Tibial artery (tissue), 4 donors: ENCODE measurements at places on chromosomes 3 and 15.

DNA sequence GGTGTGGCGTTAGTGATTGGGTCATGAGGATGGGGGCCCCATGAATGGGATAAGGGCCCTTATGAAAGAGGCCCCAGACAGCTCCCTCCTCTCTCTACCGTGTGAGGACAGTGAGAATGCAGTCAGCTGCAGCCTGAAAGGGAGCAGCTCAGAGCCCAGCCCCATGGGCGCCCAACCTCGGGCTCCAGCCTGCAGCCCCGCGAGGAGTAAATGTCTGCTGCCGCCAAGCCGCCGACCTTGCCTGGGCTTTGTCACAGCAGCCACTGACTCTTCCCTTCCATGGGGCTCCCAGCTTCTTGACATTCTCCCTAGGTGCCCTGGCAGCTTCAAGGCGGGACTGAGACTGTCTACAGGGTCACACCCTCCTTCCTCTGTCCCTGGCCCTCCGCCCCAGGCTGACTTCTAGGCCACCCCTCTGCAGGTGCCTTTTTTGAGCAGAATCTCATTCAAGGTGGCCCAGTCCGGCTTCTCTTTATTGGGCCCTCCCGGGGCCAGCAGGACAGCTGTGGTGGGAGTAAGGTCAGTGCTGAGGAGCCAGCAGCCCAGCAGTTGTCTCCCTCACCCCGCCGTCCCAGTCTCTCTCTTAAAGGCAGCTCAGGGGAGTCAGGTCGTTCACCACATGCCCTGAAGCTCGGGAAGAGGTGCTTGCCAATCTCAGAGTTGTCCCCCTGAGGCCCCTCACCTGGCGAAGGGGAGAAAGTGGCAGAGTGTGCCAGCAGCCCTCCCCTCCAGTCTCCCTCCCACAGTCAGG lies 18.7 kb upstream of the PRR20G start:
- no peak for DNase-seq

GRCh38 chr15:92082006-92082843 lies 228.7 kb downstream of the SLCO3A1 start:
- no peak for DNase-seq

DNA sequence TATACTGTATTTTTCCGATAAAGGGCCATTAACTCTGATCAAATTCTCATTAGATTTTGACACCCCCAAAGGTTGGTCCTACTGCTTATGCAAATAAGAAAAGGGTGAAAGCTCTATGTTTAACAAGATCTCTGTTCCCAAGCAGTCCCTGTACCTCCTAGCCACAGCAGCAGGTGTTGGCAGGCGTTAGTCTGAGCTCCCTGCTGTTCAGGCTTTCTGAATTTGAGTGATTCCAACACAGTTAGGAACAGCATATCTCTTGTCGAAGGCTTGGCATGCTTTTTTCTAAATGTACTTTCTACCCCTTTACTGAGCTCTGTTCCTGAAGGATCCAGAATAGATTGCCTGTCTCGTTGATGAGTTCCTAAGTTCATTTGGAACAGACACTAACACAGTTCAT lies 42.3 kb downstream of the MITF start:
- DNase-seq = no peak

- DNase-seq = peak; percentile 86
Measured at GRCh38 chr3:71582036-71582611, 1.4 kb downstream of the FOXP1 start.

- DNase-seq = peak; percentile 21
Measured at GRCh38 chr3:120678331-120678947, 3.6 kb downstream of the HGD start.

DNA sequence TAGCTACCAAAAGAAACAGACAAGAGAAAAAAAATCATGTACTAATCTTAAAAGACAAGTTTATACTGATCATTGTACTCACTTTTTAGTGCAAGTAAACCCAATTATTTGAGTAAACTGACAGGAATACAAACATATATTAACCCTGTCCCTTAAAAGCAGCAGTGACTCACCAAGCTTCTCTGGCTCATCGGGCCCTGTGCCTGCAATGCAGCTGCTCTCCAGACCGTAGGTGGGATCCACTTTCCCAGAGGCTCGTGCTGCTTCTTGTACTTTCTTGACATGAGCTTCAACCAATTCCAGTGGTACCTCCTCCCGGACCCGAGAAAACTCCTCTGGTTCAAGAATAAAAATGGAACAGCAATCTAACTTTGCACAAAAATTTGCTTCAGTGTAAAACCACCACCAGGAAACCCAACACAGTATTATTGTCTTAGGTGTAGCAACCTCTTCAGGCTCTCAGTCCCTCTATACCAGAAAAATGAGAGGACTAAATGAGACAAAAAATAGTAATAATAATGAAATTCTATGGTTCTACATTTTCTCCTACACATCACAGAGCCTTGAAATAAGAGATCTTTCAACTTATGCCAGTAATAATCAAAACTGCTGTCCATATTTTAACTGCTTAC lies 82.6 kb upstream of the CSPG5 start:
- no peak for DNase-seq

- peak; percentile 44 for DNase-seq
Measured at GRCh38 chr3:42712688-42713372, 10.2 kb upstream of the HHATL start.

- DNase-seq = no peak
Measured at GRCh38 chr3:185402561-185402960, 39.6 kb downstream of the MAP3K13 start.

GRCh38 chr3:189053322-189053721 lies 118.4 kb upstream of the TPRG1 start:
- no peak for DNase-seq

DNA sequence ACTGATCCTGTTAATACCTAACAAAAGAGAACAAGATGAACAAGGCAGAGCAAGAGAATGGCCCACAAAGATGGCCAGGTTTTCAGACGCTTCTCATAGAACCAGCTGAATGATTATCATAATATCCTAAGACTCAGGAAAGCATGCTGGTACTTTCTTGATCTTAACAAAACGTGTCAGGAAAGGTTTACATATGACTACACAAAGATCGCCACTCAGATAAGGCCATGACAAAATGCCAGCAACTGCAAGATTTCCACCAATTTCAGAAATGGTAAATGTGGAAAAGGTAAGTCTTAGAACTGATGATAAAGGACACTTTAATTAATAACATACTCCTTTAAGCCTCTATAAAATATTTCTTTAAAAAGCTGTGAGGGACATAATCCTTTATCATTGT lies 108.8 kb downstream of the DLG1 start:
- no peak for DNase-seq

- DNase-seq = no peak
Measured at GRCh38 chr3:37114251-37115145, 59.9 kb downstream of the LRRFIP2 start.

DNA sequence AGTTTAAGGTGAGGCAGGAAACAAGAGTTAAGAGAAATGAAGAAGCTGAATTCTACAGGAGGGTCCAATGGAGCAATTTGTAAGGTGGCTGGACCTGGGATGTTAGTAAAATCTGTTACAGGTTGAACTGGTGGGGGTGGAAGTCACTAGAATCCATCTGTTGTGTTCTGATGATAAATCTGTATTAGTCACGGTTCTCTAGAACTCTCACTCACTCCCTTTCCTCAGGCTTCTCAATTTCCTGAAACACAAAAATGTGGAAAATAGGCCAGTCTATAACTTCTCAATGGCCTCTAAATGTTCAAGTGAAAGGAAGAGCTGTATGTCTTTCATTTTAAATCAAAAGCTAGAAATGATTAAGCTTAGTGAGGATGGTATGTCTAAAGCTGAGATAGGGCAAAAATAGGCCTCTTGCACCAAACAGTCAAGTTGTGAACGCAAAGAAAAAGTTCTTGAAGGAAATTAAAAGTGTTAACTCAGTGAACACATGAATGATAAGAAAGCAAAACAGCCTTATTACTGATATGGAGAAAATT lies 180.2 kb upstream of the CBLB start:
- DNase-seq = no peak
